ENCODE measurements at places on chromosomes 3 and 15.

DNA sequence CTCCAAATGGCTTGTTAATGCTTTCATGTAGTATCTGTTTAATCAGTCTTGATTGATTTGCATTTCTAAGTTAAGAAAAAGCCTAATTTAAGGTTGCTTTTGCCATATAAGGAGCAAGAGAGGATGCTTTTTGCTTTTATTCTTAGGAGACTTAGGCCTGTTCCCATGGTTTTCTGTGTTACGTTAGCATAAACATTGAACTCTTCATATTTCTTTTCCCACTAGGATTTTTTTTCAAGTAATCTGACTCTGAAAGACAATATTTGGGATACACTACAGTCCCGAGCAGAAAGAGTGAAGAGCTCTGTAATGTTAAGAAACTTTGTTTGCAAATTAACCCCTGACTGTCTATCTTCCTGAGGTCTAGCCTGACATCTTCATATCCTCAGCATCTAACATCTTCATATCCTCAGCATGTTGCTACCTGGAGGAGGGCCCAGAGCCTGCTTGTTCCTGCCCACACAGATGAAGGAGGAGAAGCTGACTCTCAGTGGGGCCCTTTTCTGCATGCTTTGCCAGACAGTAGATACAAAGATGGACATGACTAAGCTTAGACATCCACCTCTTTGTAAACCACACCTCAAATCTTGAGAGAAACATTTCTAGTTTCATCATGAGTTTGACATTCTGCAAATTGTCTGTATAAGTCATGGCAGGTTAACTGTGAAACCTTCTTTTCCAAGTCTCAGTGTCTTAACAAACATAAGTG is 86.2 kb upstream of the COL6A5 start:
- peak; percentile 42 for DNase-seq

DNA sequence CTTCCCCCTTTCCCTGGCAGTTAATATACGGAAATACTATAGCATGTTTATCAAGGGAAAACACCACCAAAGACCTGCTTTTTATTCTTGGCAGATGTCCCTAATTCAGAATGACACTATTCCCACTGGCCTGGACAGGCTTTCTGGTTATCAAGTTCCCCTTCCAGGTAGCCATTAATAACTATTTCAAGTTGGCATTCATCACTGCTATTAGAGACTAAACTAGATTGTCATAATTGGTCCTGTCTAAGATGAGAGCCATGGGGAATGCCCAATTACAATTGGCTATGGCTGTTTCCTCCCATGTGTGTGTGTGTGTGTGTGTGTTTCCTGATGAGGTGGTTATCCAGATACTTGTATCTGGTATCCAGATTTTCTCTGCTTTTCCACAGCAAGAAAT is 608.1 kb downstream of the SQOR start:
- no peak for DNase-seq

DNA sequence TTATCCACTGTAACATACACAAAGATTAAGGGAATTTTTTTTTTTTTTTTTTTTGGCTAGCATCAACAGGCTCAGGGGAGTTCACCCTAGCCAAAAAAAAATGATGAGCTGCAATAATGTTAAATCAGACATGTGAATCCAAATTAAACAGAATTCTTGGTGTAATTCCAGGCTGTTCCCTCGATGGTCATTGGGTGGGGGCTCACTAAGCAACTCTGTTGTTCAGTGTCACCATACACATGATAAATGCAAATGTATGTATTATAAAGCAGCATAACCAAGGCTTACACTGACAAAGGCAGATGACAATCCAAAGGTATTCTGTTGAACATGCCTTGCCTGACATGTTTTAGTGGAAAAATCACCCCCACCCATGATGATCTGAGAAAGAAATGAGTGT is 29.0 kb downstream of the IL1RAP start:
- DNase-seq = no peak

GRCh38 chr15:25862472-25863110 is 536 bp downstream of the ATP10A start:
- no peak for DNase-seq

- DNase-seq = no peak
Observed at GRCh38 chr15:83066034-83066733, 868 bp downstream of the BTBD1 start.

DNA sequence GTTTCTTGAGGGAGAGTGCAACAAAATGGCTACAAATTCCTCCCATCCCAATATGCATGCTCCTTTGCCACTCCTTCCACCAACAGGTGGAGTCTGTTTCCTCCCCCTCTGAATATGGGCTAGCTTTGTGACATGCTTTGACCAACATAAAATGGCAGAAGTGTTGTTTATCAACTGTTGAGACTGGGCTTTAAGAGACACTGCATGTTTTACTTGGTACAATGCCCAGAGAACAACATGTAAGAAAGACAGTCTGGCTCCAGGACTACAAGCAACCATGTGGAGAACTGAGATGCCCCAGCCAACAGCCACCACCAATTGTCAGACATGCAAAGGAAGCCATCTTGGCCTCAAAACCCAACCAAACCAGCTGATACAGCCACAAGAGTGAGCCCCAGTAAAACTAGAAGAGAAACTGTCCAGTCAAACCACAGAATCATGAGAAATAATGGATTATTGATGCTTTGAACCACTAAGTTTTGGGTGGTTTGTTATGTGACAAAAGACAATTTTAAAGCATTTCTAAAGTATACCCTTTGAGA is 40.5 kb downstream of the NUDT16 start:
- DNase-seq = no peak

GRCh38 chr15:33104212-33104611 is 90.3 kb downstream of the FMN1 start:
- peak; percentile 77 for DNase-seq

- DNase-seq = peak; percentile 81
Observed at GRCh38 chr15:100902436-100903167, 16.6 kb upstream of the LRRK1 start.
